ENCODE measurements at places on chromosomes 16 and 17. TPM values are rescaled to one million over a fixed set of nuclear protein-coding genes. Genes with fewer than 3 reads are reported as not detected.

FCSK gene
- 25.4 TPM for total RNA-seq

MT1G gene
- total RNA-seq: not detected

CCL4 gene
- total RNA-seq: 1.5 TPM

CACNG5 gene
- not detected for total RNA-seq

DNA sequence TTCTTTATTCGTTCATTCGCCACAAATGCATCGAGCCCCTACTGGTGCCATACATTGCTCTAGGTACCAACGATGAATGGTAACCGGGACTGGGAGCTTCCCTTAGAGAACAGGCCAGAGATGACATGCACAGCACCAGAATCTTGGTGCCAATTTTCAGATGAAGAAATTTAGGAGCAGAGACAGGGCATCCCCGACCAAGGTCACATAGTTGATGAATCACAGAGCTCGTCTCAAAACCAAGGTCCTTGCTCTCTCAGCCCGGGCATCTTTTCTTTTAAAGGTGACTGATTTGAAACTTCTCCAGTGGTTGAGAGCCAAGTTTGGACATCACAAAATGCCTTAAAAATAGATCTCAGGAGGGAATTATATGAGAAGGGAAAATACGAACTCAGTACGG, 73.2 kb upstream of the C16orf82 start:
- DNase-seq: no peak

- DNase-seq: no peak
Observed at GRCh38 chr17:2949469-2950044, 113.8 kb downstream of the OR1D5 start.

DNA sequence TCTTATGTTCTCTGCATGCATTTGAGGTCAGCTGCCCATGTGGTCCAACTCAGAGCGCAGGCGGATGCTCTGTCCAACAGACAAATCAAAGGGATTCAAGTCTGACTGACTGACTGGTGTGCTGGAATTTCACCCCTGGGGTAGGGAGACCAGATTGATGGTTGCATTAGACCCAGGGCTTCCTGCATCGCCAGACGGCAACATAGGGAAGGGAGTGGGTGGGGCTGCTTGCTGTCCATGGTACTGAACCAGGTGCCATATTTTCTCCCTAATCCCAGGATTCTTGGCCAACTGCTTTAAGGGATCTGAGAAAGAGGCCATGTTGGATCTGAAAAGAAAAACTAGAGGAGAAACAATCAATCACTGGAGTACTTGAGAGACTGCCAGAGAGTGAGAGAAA, 332.0 kb downstream of the XYLT1 start:
- DNase-seq: no peak

DNA sequence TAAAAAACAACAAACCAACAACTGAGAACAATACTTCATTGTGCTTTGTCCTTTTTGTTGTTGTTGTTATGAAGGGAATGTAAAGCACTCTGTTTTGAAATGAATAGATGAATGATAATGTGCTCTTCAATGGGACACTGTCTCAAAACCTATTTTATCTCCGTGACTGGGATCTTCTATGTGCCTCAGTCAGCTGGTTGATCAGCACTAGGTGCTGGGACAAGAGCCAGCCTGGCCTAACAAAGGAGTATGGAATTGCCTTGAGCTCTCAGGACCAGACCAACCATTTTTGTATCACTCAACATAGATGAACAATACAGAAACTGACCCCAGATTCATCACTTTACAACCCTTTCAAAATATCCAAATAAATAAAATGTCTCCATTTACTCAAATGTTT, 440.2 kb downstream of the KCNJ2 start:
- no peak for DNase-seq

GRCh38 chr17:21042458-21043295, at the start of gene USP22:
USP22 (minus strand) TSS chr17:21043011; CDS start chr17:21042835, 176 bp downstream.
- DNase-seq: peak; percentile 20

DNA sequence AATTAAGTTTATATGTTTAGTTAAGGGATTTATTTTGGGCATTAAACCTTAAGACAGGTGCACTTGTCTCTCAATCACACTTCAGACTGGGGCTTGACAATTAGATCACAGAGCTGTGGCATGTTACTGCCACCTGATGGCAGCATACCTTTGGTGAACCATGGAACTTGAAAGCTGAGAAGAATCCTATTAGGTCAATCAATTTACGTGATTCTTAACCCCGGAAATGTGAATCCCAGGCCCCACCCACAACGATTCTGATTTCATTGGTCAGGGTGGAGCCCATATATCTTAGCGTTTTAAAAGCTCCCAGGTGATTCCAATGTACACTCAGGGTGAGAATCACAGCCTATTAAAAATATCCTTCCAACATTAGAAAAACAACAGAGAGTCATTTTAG, 91.0 kb downstream of the GSG1L start:
- peak; percentile 67 for DNase-seq

All from CD4-positive, alpha-beta T cell (primary cell).